ENCODE measurements at places on chromosomes 7 and 10. TPM values are rescaled to one million over a fixed set of nuclear protein-coding genes. Genes with fewer than 3 reads are reported as not detected.

DNA sequence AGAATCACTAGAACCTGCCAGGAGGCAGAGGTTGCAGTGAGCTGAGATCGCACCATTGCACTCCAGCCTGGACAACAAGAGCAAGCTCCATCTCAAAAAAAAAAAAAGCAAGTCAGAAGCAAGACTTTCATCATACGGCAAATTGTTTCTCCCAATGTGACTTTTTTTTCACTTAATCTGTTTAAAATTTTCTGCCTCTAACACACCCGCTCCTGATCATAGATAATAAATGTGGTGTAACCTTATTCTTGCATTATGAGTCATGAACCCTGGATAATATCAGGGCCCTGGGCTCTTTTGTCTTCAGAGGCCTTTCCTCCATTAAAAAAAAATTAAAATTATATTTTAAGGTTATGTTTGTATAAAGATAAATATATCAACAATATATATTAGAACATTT is 111.4 kb upstream of the JCAD start:
- DNase-seq, result no peak

DNA sequence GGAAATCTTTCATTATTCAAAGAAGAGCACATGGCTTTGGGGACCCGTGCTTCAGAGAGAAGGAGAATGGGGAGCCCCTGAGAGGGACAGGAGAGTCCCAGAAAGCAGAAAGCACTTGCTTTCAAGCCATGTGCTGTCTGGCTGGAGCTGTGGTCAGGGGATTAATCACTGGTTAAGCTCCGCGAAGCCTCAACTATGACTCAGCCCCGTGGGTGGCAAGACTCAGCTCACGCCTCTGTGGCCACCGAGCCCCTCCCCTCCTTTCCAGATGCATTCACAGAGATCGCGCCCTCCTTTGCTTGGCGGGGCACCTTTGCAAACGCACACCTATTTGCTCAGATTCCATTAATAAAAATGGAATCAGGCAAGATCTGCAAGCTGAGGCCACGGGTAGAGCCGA is 202.9 kb upstream of the TCERG1L start:
- DNase-seq, result no peak

Gene FZD1
- not detected for total RNA-seq

DNA sequence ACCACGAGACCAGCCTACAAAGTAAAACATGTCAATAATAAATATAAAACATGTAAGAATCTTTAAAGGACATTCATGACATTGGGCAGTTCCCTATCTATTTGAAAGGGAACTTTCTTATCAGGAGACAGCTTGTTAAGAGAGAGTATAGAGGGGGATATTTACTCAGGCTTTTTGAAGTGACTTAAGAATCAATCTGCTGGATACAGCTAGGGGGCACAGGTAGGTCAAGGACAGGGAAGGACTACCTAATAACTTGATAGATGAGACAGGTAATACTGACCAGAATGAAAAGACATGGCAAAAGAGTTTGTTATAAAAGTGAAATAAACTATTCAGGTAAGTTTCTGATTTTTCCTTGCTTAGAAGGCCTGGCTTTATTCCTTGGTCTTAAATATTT is 21.8 kb upstream of the LRRD1 start:
- no peak for DNase-seq

GRCh38 chr10:111921821-111922220 is 261.7 kb downstream of the GPAM start:
- no peak for DNase-seq

GRCh38 chr7:87498893-87499292 is 23.4 kb upstream of the ABCB4 start:
- DNase-seq, result no peak

DNA sequence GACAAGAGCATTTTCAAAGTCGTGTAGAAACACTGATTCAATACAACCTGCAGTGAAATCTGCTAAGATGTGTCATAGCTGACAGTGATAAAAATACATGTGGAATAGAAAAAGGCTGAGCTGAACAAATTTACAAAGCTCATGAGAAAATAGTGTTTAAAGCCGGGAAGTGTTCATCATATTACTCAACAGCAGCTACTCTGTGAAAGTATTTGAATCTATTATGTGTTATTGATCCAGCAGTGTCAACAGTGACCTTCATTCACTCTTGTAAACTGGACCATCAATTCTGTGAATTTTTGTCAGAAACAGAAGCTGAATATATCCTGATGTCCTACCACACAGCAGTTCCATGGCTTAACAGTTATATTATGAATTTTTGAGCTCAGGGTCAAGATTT is 11.6 kb downstream of the DYDC1 start:
- no peak for DNase-seq

Gene VWDE
- 0.43 TPM for total RNA-seq

Gene HOXA1
- total RNA-seq, result 0.79 TPM

GRCh38 chr7:151690606-151691005 is 170.9 kb upstream of the RHEB start:
- no peak for DNase-seq

Measured in CD8-positive, alpha-beta T cell (primary cell).